ENCODE measurements at places on chromosomes 6 and 20.
A peak's percentile ranks its signal among the peaks of the same experiment; 100 is the strongest.

GRCh38 chr6:164099269-164099865 is 684.8 kb downstream of the QKI start:
- no peak for DNase-seq

GRCh38 chr20:31684153-31685015 is 38.3 kb downstream of the BCL2L1 start:
- DNase-seq: no peak

GRCh38 chr6:11950109-11950508 is 62.0 kb upstream of the HIVEP1 start:
- DNase-seq: no peak

DNA sequence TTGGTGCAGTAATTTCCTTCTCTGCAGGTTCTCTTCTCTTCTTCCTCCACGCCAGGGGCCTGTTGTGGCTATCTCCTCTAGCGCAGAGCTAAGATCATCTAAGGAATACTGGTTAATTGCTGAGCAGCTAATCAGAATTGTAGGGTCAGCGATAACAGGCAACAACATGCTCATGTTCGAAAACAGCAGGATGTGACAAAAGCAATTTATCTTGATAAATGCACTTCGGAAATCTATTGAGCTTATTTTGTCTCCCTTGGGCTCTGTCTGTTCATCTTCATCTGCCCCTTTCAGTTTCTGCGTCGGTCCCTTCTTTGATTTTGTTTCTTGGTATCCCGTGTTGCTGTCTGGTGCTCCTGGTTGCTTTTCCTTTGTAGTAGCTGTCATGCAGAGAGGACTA is 67.3 kb upstream of the MAP3K7 start:
- DNase-seq: no peak

GRCh38 chr20:57122536-57123489 is 143.6 kb downstream of the BMP7 start:
- DNase-seq: no peak

GRCh38 chr6:53043581-53043980 is 21.6 kb upstream of the FBXO9 start:
- no peak for DNase-seq

DNA sequence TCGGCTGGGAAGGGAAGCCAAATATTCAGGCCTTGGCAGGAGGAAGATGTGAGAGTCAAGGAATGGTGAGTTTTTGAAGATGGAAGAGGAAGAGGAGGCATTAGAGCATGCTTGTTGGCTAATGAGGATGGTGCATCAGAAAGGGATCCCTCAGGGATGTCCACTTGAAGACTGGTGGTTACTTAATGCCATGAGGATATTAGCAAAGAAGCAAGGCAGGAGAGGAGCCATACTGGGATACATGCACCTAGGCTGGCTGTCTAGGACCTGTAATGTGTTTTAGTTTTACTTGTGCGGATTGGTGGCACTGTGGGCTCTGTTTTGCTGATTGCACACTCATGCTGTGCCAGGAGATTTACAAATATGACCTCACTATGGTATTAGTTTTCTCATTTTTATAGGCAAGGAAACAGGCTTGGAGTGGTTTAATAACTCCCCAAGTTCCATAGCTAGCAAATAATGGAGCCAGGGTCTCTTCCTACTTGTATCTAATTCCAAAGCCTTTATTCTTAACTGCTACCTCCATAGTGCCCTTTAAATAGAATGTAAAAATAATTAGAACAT is 37.8 kb downstream of the NCOA7 start:
- no peak for DNase-seq

GRCh38 chr6:35166116-35166515 is 25.0 kb upstream of the TCP11 start:
- no peak for DNase-seq

- no peak for DNase-seq
Observed at GRCh38 chr6:23654745-23655144, 471.3 kb upstream of the NRSN1 start.

GRCh38 chr6:115539531-115539930 is 521.2 kb downstream of the FRK start:
- no peak for DNase-seq

DNA sequence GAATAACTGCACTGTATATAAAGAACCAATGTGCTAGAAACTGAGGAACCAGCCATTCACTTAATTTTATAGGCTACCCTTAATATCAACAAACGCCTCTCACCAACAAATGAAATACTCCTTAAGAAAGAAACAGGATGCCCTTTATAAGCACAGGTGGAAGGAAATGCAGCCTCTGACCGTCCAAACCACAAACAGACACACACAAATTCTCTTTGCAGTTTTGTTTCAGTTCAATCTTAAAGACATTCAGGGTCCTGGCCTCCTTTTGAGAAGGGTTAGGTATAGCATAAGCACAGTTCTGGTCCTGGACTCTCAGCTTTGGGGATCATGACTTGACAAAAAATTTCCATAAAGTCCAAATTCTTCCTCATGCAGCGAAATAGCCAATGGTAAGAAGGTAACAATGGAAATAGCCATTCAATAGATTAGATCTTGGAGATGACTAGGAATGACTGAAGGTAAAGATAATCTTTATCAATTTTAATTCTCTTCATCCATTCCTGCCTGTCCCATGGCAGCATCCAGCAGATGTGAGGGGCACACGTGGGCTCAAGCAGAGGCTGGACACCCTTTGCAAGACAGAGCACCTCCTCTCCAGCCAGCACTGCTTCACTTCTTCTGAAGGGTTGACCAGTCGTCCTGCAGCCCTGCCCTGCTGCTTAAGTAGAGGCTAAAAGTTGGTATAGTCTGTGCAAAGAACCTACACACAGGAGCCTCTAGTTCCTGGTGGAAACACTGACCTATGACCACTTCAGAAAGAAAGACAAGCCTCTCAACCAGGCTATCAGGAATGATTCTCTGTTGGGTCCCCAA is 123.9 kb downstream of the CD83 start:
- no peak for DNase-seq

DNA sequence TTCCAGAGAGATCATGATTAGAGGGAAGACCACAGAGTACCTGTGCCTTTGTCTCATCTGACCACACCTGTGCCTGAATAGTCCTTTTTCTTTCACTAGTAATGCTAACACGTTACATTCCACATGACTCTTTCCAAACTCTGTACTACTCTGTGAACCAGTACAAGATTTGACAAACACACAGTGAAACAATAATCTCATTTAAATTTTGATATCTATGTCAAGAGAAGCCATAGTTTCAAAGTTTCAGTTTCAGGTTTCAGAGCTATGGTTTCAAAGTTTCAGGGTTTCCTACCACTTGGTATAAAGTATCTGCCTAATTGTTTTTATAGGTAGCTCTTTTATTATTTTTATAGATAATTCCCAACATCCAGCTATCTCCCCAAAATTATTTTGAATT is 62.0 kb upstream of the PHACTR2 start:
- no peak for DNase-seq

- no peak for DNase-seq
Observed at GRCh38 chr20:13545790-13546189, 92.9 kb downstream of the TASP1 start.

DNA sequence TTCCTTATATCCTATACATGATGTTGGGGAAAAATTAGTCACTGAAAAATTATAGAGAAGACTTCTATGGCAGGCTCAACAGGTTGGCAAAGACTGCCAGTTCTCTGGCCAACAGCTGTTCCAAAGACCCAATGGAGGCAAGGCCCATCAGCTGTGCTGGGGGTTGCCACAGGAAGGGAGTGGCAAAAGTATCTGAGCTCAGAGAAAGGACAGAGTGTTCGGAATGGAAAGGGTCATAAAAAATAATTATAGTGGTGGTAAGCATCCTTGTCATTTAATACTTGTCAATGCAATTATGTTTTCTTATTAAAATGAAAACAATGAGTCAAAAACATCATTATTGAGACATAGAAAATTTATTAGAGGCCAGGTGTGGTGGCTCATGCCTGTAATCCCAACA is 36.1 kb downstream of the FASTKD5 start:
- DNase-seq: no peak

DNA sequence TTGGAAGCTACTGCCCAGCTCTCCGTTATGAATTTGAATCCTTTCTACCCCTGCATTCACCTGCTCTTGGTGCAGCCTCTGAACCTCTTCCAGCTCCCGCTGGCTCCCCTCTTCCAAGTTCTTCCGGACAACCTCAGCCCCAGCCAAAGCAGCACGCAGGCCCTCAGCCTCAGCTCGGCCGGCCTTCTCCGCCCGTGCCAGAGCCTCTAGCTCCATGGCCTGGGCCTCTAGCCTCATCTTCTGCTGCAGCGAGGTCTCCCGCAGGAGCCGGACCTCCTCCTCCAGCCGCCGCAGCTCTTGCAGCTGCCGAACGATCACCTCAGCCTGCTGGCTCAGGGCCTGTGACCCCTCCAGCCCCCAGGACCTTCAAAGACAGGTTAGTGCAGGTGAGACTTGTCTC is 3.2 kb downstream of the CCHCR1 start:
- DNase-seq: no peak

DNA sequence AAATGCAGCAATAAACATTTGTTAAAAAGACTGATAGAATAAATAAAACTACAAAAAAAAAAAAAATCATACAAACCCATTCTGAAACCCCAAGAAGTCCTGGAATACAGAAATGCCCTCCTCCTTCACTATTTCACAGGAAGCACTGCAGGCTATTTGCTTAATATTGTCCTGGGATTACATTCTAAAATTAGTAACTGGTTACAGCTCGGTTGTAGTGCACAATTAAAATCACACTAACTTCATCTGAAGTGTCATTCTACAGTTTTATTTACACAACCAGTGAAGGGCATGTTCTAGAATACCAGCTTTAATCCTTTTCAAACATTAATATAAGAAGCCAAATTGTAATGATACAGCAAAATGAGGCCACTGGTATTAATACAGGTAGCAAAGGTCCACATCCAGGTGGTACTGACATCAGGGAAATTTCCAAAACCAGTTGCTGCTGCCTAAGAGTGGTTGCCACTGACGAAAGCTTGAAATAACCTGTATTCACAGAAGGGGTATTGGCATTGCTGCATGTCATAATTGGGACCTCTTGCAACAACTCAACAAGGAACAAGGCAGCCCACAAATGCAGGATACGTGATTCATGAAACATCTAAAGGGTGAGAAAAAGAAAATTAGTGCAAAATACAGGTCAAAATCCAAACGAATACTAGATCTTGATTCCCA is 26.9 kb downstream of the AKIRIN2 start:
- DNase-seq: peak; percentile 12

GRCh38 chr20:59047938-59048680 is 5.5 kb upstream of the PRELID3B start:
- no peak for DNase-seq

GRCh38 chr6:159079367-159079766 is 34.6 kb upstream of the TAGAP start:
- no peak for DNase-seq

- no peak for DNase-seq
Observed at GRCh38 chr6:44264154-44265006, 971 bp downstream of the NFKBIE start.
